ENCODE measurements at places on chromosomes 12 and 14. TPM values are rescaled to one million over a fixed set of nuclear protein-coding genes. Genes with fewer than 3 reads are reported as not detected.
A peak's percentile ranks its signal among the peaks of the same experiment; 100 is the strongest.

DNA sequence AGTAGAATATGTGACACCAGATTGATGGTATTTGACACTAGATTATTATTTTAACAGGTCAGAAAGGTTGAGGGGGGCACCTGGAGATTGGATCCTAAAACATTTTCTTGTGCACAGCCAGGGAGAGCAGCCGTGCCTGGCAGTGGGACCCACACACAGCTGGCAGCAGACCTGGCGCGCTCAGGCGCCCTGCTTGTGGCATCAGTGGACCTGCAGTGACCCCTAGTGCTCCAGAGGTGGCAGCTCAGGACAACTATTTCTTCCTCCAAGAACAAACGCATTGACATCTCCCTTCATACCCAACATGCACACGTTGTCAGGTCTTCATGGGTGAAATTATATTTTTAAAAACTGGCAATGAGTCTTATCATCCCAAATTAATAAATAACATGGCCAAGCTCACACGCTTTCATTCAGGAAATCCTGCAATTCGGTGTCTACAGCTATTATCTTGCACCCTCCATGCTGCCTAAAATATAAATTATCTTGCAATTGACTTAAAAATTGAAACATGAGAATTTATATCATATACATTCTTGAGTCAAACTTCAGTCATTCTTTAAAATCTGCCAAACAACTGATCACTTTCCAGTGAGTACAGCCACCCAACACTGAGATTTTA lies 7.7 kb upstream of the TMEM132D start:
- DNase-seq, result peak; percentile 37

- DNase-seq, result no peak
Observed at GRCh38 chr14:103662029-103662428, 33.0 kb downstream of the KLC1 start.

- DNase-seq, result no peak
Observed at GRCh38 chr12:62876938-62877548, 57.9 kb downstream of the PPM1H start.

Gene GALNT9
- not detected for total RNA-seq

Gene TAS2R8
- not detected for total RNA-seq

Gene LRP1-AS
- total RNA-seq, result not detected
